GM23338 (cell line): ENCODE measurements at places on chromosomes 7 and 10. TPM values are rescaled to one million over a fixed set of nuclear protein-coding genes. Genes with fewer than 3 reads are reported as not detected.

Gene DYDC2
- 1.7 and 8.1 TPM in 2 replicates for total RNA-seq

Gene AMPH
- 9.4 and 10.2 TPM in 2 replicates for total RNA-seq

Gene ZNF722
- not detected in 2 replicates for total RNA-seq

Gene ASZ1
- not detected in 2 replicates for total RNA-seq

Gene GATAD1
- 27.9 and 30.8 TPM in 2 replicates for total RNA-seq

Gene BLVRA
- total RNA-seq: 17.0 and 20.4 TPM in 2 replicates

Gene FAM25C
- total RNA-seq: not detected in 2 replicates

Gene TRRAP
- total RNA-seq: 49.8 and 58.7 TPM in 2 replicates

Gene GPC2
- 48.8 and 53.6 TPM in 2 replicates for total RNA-seq

Gene CFAP46
- 2.8 and 3.1 TPM in 2 replicates for total RNA-seq

Gene ACSM6
- total RNA-seq: not detected in 2 replicates

Gene SPRN
- 0.31 TPM in 1 of 2 replicates, not detected in the other for total RNA-seq

Gene DENND10
- 41.8 and 53.7 TPM in 2 replicates for total RNA-seq

Gene TFR2
- 4.2 and 5.6 TPM in 2 replicates for total RNA-seq

Gene RSU1
- total RNA-seq: 62.7 and 67.5 TPM in 2 replicates

Gene GIMAP4
- total RNA-seq: not detected in 2 replicates

Gene SNX10
- 14.6 and 17.8 TPM in 2 replicates for total RNA-seq

Gene AKR1D1
- 0.14 TPM in 1 of 2 replicates, not detected in the other for total RNA-seq

Gene CFTR
- 0.78 and 1.2 TPM in 2 replicates for total RNA-seq

Gene LEP
- not detected in 2 replicates for total RNA-seq

Gene AKR1C4
- not detected in 2 replicates for total RNA-seq

Gene HDAC9
- 11.0 and 18.5 TPM in 2 replicates for total RNA-seq

Gene CEP55
- 15.0 and 22.4 TPM in 2 replicates for total RNA-seq

Gene SUV39H2
- 49.2 and 59.1 TPM in 2 replicates for total RNA-seq

Gene SLC26A3
- not detected in 2 replicates for total RNA-seq

Gene CUL2
- 32.9 and 38.3 TPM in 2 replicates for total RNA-seq

Gene PDZD7
- total RNA-seq: 1.7 and 2.3 TPM in 2 replicates

Gene ZNF107
- 51.0 and 55.3 TPM in 2 replicates for total RNA-seq

Gene OPALIN
- not detected in 2 replicates for total RNA-seq

Gene NEUROG3
- 0.16 TPM in 1 of 2 replicates, not detected in the other for total RNA-seq

Gene RBM48
- total RNA-seq: 8.8 and 9.8 TPM in 2 replicates

Gene MBLAC1
- 5.0 and 5.7 TPM in 2 replicates for total RNA-seq

Gene CTAGE8
- total RNA-seq: 0.52 and 1.4 TPM in 2 replicates

Gene UTF1
- 7.7 and 12.2 TPM in 2 replicates for total RNA-seq

Gene LZTS2
- total RNA-seq: 62.8 and 88.3 TPM in 2 replicates

Gene WIPF3
- 5.7 and 5.9 TPM in 2 replicates for total RNA-seq

Gene CH25H
- total RNA-seq: 0.47 and 1.3 TPM in 2 replicates

Gene MRPS17
- total RNA-seq: 14.6 and 14.8 TPM in 2 replicates

Gene CDC123
- 158 and 175 TPM in 2 replicates for total RNA-seq

Gene RADIL
- 7.8 and 9.8 TPM in 2 replicates for total RNA-seq

Gene ATG9B
- 1.2 and 2.2 TPM in 2 replicates for total RNA-seq

Gene TPST1
- 19.2 and 20.4 TPM in 2 replicates for total RNA-seq

Gene LIPK
- not detected in 2 replicates for total RNA-seq

Gene ELAPOR2
- total RNA-seq: 27.1 and 42.9 TPM in 2 replicates

Gene VWDE
- total RNA-seq: 35.3 and 45.5 TPM in 2 replicates

Gene NODAL
- total RNA-seq: 28.4 and 29.9 TPM in 2 replicates

Gene C10orf53
- total RNA-seq: not detected in 2 replicates

Gene PRXL2A
- total RNA-seq: 31.8 and 40.1 TPM in 2 replicates

Gene ATRNL1
- total RNA-seq: 24.0 and 29.7 TPM in 2 replicates

Gene CYP2C19
- total RNA-seq: 0.21 and 0.35 TPM in 2 replicates
